ENCODE measurements at places on chromosomes 5 and 9.

GRCh38 chr5:76805821-76806505 lies 12.9 kb upstream of the F2RL1 start:
- no peak for DNase-seq

DNA sequence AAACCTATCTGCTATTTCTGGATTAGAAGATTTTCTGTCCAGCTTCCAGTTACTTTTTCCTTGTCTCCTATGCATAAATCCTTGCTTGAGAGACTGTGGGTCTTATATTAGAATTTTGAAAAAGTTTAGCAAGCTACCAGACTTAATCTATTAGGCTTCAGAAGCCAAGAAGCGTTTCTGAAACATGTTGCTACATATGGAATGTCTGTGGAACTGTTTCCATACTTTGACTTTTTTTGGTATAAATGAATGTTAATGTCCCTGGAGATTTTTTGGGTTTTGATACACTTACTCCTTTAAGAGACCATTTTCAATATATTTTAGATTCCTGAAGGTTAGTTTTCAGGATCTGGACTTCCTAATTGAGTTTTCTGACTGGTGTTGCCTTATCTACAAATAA lies 191.4 kb upstream of the SGCD start:
- DNase-seq: no peak

GRCh38 chr9:105357937-105358336 lies 89.9 kb upstream of the FSD1L start:
- no peak for DNase-seq

DNA sequence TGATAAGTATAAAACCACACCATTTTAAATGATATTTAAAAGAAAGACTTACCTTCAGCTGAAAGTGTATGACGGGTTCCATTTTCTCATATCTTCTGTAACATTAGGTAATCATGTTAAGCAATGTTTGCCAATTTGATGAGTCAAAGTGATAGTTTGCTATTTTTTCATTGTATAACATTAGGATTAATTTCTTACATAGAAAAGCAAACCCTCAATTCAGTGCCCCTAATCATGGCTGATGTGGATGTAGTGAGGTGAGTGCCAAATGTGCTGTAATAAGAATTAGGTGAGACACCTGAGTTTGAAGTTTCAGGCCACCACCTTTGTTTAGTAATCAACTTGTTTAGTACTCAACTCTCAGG lies 68.0 kb downstream of the UNC13B start:
- DNase-seq: no peak

DNA sequence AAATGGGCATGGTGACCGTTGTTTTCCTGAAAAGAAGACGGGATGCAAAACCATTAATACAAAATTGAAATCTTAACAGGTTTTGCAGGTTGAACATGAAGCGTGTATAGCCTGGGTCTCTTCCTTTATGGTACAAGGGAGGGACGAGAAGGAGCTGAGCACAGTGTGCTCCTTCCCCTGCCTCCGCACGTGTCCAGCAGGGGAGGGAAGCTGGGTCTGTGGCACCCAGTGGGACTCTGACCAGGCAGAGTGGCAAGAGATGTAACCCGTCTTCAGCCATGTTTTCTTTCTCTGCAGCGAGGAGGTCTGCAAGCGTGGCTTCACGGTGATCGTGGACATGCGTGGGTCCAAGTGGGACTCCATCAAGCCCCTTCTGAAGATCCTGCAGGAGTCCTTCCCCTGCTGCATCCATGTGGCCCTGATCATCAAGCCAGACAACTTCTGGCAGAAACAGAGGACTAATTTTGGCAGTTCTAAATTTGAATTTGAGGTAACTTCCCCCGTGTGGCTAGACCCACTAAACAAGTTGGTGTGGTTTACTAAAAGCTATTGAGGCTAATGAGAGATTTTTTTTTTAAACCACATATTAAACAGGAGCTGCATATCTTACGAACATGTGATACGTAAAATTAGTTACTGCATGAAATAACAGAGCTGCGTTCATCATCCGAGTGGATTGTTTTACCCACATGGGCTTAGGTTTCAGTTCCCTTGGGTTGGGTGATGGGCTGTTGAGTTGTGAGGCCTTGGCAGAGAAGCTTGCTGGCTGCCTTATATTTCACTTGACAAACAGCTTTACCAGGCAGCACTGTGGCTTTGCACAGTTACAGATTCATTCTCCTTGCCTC lies 143.7 kb downstream of the TRIO start:
- no peak for DNase-seq

DNA sequence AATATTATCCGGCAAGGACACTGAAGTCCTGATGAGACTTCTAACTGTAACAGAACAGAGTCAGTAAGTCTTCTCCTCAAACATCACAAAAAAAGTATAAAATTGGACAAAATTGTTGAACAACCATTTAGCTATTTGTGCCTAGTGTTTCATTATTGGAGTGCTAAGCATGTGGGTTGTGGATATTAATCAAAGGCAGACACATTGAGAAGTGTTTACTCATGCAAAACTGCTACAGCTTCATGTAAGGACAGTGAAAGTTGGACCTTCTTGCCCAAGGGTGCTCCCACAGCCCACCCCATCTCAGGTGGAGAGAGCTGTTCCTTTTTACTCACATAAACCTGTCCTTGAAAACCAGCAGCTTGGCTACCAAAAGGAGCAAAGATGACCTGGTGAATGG lies 355.1 kb upstream of the DAB2 start:
- no peak for DNase-seq

Data from right lobe of liver (tissue), 6 donors.